ENCODE measurements at places on chromosomes 16 and 17.

GRCh38 chr17:63568563-63568962 is 18.3 kb downstream of the DCAF7 start:
- DNase-seq = no peak

GRCh38 chr16:89720551-89720812 is 216 bp downstream of the VPS9D1 start:
- DNase-seq = no peak

GRCh38 chr16:78669994-78670393 is 570.5 kb downstream of the WWOX start:
- peak; percentile 39 for DNase-seq

DNA sequence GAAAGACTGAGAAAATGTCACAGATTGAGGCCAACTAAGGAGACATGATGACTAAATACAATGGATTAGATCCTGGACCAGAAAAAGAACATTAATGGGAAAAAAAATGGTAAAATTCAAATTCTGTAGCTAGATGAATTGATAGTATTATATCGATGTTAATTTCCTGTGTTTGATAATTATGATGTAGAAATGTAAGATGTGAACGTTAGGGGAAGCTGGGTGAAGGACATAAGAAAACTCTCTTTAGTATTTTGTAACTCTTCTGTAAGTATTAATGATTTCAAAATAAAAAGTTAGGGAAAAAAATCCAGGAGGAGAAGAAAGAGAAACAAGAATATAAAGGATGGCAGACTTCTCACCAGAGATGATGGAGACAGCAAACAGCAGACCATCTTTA is 2.8 kb upstream of the ITGB3 start:
- DNase-seq = no peak

- DNase-seq = no peak
Measured at GRCh38 chr17:34996422-34997285, 16.3 kb downstream of the LIG3 start.

GRCh38 chr16:79714440-79714839 is 113.9 kb upstream of the MAF start:
- no peak for DNase-seq

- no peak for DNase-seq
Measured at GRCh38 chr16:8858994-8859912, 9.6 kb downstream of the CARHSP1 start.

DNA sequence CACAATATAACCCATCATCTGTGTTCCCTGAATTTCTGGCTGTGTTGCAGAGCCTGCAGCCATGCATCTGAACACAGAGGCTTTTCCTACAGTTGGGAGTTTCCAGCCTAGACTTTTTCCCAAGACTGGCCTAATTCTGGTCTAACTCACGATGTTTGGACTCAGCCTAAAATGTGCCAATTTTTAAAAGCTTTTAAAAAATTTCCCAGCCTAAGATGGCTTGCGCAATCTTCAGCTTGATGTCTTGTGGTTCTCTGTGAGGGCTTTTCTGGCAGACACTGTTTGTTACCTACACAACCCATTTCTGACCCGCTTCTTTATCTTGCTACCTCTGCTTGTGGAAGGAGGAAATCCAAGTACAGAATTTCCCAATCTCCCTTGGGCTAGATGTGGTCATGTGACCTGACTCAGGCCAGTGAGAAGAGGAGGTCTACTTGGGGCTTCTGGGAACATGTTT is 72.7 kb upstream of the GAS7 start:
- peak; percentile 47 for DNase-seq

DNA sequence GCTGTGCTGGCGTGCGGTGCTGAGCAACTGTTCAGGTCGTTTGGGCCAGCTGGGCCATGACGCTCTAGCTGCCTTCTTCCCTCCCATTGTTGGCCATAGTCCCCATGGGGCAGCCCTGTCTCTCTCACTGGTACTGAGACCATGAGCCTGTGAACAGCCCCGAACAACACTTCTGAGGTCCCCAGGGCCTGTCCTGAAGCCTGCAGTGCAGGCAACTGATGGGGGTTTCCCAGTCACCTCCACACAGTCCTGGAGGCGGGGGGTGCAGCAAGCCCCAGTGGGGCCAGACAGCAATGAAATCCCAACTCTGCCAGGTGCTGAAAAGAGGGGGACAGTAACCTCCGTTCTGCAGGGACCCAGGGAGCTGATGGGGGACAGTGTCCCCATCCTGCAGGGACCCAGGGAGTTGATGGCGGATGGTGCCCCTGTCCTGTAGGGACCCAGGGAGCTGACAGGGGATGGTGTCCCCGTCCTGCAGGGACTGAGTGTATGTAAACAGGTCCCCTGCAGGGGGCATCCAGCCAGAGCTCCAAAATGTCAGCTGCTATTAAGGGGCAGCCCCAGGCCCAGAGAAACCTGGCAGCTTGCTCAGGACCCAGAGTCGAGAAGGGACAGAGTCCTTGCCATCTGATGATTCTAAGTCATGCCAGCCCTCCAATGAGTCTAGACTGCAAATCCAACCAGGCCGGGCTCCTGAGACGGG is 30.4 kb downstream of the ENGASE start:
- DNase-seq = no peak

DNA sequence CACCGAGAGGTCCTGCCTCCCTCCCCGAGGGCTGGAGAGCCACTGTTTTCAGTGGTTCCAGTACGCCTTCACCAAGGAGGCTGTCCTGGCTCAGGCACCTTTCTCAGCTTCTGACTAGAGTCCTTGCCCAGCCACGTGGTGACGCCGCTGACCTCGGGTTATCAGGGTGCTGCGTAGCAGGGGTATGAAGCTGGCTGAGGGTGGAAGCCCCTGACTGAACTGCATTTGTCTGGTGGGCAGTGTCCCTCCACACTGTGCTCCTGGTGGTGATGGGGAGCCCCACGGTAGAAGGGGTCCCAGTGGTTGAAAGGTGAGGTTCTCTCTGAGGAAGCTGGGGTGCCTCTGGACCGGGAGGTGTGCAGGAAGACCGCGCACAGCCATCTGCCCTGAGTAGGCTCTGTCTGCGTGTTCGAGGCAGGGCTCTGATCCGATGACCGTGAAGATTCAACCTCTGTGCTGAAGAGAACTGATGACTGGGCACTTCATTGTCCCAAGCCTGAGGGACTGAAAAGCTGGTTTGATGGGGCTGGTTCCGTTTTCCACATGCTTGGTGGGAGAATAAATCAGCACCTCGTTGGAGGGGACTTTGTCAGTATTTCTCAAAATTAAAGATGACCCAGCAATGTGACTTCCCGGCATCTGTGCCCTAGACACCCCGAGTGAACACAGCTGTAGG is 2.5 kb downstream of the ACSF3 start:
- DNase-seq = no peak

DNA sequence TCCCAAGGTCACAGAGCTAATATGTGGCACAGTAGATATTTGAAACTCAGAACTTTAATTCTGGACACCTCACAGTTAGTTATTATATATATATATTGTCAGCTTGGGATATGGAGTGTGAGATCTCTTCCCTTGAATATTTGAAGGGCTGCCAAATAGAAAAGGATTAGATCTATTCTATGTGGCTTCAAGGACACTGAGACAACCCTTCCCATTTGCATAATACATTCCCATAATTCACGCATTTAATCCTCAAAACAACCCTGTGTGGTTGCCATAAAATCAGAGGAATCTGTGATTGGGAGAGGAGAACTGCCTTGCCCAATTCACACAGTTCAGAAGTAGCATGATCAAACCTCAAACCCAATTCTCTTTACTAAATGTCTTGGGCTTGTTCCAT is 365.8 kb upstream of the DYNLRB2 start:
- DNase-seq = no peak

DNA sequence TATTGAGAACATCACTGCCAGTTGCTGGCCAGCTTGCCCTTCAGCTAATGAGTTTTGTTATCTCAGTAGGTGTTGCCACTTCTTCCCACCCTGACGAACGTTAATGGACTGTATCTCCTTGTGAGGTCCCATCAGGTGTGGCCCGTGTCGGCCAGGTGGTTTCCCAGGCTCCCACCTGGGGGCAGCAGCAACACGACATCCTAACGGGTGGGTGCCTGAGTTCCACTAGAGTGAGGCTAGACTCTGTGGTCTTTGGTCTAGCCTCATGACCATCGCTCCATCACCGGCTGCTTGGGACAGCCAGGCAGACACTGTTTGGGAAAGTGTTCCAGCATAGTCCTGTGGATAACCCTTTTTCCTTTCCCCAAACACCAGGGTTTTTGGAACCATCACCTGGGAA is 45.6 kb upstream of the LCMT1 start:
- no peak for DNase-seq

GRCh38 chr16:58628845-58629732 is 537 bp downstream of the CNOT1 start:
- DNase-seq = peak; percentile 67

Data from GM03348 (cell line).